AG20443 (cell line): ENCODE measurements at places on chromosomes 13 and 19.
A peak's percentile ranks its signal among the peaks of the same experiment; 100 is the strongest.

GRCh38 chr19:29812881-29813275, 1.1 kb downstream of the CCNE1 start:
- no peak for DNase-seq

- no peak for DNase-seq
Measured at GRCh38 chr13:102687520-102687919, 7.3 kb downstream of the METTL21C start.

GRCh38 chr13:111610081-111610480, 289.6 kb downstream of the TEX29 start:
- no peak for DNase-seq

- peak; percentile 61 for DNase-seq
Measured at GRCh38 chr13:60448907-60449510, 52.0 kb downstream of the TDRD3 start.

DNA sequence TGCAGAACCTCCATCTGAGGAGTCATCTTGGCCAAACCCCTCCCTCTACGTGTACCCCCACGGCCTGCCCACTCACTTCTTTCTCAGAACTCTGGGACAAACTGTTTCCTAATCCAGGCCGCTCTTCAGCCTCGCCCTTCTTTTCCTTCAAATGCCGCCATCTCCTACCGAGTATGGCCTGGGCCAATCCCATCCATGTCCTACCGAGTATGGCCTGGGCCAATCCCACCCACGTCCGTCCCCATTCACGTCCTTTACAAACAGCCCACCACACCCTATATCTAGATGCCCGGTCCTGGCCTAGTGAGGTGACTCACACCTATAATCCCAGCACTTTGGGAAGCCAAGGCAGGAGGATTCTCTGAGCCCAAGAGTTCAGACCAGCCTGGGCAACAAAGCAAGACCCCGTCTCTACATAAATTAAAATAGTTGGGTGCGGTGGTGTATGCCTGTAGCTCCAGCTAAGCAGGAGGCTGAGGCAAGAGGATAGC, 1.1 kb downstream of the TMEM160 start:
- no peak for DNase-seq

DNA sequence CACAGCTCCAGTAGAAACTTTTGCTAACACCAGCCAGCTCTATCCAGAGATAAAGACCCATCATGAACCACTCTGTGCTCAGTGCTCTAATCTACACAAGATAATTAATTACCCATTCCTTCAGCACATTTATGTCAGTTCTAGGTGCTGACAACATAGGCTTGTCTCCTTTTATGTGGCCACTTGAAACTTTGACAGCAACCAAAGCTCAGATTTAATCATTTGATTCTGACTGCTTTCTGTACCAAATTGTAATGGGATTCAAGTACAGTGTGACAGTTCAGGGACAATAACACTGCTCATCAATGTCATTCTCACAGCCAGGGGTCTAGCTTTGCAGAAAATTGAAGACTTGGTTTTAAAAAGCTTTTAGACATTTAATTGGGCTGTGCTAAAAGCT, 266.6 kb downstream of the KCTD12 start:
- DNase-seq, result no peak

DNA sequence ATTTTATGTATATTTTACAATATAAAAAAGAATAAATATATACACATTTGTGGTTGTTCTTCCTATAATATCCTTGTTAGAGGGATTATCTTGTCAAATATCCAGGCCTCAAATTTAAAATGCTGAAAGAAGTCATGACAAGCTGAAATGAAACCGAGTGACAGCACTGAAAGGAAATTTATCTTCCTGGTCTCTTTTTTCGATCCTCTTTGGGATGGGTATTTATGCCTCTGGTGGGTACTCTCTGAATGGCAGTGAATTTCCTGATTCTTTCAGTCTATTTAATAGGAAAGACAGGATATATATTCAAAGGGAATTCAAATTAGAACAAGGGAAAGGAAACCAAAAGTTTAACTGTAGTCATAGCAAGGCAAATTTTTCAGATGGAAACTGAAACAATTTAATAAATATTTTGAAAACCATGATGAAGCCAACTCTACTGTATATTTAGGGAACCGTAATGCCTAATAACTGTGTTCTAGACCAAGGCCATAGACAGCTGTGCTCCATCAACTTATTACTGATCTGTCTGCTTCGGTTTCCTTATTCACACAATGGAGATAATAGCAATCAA, 97.9 kb downstream of the DLEU7 start:
- DNase-seq, result no peak
